ENCODE measurements at places on chromosomes 12 and 14. TPM values are rescaled to one million over a fixed set of nuclear protein-coding genes. Genes with fewer than 3 reads are reported as not detected.

DNA sequence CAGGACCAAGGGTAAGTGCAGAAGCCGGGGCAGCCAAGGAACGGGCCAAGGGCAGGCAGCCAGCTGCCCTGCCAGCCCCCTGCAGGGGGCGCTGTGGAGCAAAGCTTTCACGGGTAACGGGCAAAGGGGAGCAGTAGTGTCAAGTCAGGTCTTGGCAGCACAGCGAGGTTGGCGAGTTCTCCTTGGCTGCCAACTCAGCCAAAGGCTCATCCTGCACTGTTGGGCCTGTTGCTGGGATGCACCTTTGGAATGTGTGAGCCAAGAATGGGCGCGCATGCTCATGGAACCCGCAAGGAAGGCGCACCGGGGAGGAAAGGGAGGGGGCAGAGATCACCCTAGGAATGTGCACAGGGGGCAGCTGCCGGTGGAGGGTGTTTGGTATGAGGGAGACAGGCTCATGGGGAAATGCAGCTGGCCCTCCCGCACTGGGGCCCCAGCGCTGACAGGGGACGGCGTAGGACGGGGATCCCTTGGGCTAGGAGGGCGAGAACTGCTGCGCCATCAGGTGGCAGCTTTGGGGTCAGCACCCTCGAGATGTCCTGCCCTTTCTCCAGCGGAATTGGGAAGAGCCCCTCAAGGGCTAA lies 138.0 kb downstream of the ASCL4 start:
- no peak for DNase-seq

- DNase-seq, result no peak
Measured at GRCh38 chr14:68880581-68881105, 87.8 kb upstream of the ZFP36L1 start.

DNA sequence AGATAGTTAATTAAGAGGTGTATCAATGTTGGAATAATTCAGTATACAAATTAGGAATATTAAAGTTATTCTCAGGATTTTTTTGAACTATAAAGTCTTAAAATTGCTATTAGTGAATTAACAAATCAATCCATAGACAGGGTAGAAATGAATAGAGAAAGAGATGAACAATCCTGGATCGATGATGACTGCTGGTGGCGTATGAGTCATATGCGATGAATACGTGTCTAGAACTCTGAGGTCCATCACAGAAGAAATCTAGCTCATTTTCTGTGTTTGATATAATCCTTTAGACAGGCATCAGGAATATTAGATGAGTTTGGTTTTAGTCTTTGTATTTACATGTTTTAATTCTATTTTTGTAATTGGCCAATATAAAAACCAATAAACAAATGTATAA lies 85.4 kb upstream of the RTL1 start:
- no peak for DNase-seq

GRCh38 chr14:35631071-35631805 lies 97.3 kb downstream of the INSM2 start:
- no peak for DNase-seq

DNA sequence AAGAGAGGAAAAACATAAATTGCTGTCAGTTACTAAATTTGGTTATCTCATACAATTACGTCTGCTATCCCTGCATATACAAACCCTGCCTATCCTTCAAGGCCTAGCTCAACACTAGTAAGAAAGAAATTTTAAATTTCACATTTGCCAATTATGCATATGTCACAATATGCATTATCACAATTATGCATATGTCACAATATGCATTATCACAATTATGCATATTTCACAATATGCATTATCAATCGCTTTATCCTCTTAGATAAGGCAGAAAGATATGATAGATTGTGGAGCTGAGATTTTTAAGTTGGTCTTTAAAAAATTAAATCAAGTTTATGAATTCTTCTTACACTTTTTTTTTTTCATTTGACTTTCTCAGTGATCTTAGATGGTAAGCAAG lies 195.0 kb upstream of the ABCD2 start:
- DNase-seq, result no peak

GRCh38 chr14:87996291-87996592 lies 3.3 kb upstream of the GALC start:
- DNase-seq, result no peak

GRCh38 chr14:103393676-103394626 lies 8.7 kb downstream of the MARK3 start:
- DNase-seq, result no peak

- no peak for DNase-seq
Measured at GRCh38 chr14:23563473-23564180, 4.0 kb downstream of the AP1G2 start.

DNA sequence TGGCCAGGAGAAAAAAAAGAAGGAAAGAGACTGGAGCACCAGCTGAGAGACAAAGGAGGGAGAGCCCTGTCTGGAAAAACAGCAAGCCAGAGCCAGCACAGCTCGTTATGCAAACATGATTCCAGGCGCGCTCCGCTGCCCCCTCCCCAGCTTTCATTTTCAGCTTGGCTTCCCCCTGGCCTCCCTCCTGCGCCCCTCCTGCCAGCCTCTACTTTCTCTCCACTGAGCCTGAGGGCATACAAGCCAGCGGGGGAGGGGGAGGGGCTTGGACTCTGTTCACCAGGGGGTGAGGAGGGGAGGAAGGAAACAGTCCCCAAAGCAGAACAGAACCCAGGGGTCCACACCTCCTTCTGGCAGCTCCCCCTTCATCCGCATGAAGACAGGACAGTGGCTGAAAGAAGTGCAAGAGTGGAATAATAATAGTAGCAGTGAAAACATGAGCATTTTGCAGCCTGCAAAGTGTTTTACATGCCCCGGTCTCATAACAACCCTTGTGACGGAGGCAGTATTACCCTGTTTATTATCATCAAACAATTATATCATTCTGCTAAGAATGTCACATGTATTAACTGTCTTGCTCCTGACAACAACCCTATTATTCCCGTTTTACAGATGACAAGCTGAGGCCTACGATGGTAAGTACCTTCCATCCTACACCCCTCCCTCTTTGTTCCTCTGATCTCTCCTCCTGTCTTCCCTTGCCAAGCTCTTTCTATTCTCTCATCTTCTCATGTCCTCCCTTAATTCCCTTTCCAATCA lies 24.2 kb downstream of the SMUG1 start:
- no peak for DNase-seq

DNA sequence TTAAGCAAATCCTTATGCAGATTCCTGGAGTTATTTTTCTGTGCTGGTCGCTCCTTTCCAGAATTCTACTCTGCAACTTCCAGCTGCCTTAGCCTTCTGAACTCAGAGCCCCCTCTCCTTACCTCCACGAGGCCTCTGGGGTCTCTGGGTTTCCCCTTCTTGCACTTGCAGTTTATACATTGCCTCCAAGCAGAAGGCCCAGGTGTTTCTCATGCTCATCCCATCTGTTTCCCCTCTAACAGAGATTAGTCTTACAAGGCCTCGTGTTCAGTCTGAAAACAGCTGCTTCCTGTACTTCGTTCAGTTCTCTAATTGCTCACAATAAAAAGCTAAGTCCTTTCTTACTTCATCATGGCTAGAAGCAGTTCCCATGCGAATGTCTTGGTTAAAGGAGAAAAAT lies 134.4 kb upstream of the FGD4 start:
- no peak for DNase-seq

GRCh38 chr12:101424620-101425019 lies 17.0 kb upstream of the ARL1 start:
- no peak for DNase-seq

MAP3K9 gene
- 1.6 TPM for total RNA-seq

INHBC gene
- not detected for total RNA-seq

LRIG3 gene
- total RNA-seq, result 7.3 TPM

WDR89 gene
- total RNA-seq, result 3.4 TPM

BCL11B gene
- total RNA-seq, result 0.43 TPM

FGF6 gene
- not detected for total RNA-seq

KRR1 gene
- 12.3 TPM for total RNA-seq

AMHR2 gene
- total RNA-seq, result 0.47 TPM

Data from right atrium auricular region (tissue), 2 donors.